ENCODE measurements at places on chromosomes 5 and 9. TPM values are rescaled to one million over a fixed set of nuclear protein-coding genes. Genes with fewer than 3 reads are reported as not detected.

DNA sequence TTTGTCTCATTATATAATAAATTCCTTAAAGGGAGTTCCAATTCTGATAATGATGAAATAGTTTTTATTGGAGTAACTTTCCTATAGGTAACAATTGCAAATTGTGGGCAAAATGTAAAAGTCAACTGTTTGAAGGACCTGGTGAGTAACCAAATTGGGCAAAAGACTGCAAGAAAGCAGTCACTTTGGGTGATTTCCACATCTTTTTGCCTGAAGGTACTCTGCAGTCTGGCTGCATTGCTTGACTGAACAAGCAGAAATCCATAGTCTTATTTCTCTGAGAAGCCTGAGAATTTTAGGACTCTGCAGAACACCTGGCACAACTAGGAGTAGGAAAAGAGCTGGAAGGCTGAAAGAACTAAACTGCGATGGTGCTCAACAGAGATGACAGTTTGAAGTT, 114.9 kb downstream of the HOMER1 start:
- no peak overlapping the region for H3K27ac ChIP-seq
- H3K36me3 ChIP-seq = peaks cover 5% of the 10 kb centered on the region
- H3K4me1 ChIP-seq = no peaks in the 10 kb centered on the region

The GM2A gene
- 21.1 TPM for total RNA-seq

GRCh38 chr9:134433909-134434882, 107.9 kb downstream of the RXRA start:
- no peak overlapping the region for H3K4me3 ChIP-seq
- H3K4me1 ChIP-seq = no peaks in the 10 kb centered on the region

The KCNV2 gene
- not detected for total RNA-seq

- peaks cover 4% of the 10 kb centered on the region for H3K27me3 ChIP-seq
- no peak for DNase-seq
- no peak overlapping the region for H3K4me3 ChIP-seq
- H3K27ac ChIP-seq = no peak overlapping the region
- no peaks in the 10 kb centered on the region for H3K36me3 ChIP-seq
- no peaks in the 10 kb centered on the region for H3K4me1 ChIP-seq
Measured at GRCh38 chr5:179267671-179268083, 77.6 kb downstream of the ADAMTS2 start.

GRCh38 chr9:114289571-114290481, 33.1 kb upstream of the ORM1 start:
- peaks cover 2% of the 10 kb centered on the region for H3K4me1 ChIP-seq
- peaks cover 2% of the 10 kb centered on the region for H3K27me3 ChIP-seq

The GRIA1 gene
- not detected for total RNA-seq

GRCh38 chr9:110140276-110140675, 67.7 kb downstream of the C9orf152 start:
- H3K27me3 ChIP-seq = no peaks in the 10 kb centered on the region
- no peak for DNase-seq
- peaks cover 24% of the 10 kb centered on the region for H3K4me1 ChIP-seq
- no peak overlapping the region for H3K4me3 ChIP-seq
- H3K36me3 ChIP-seq = peaks cover 13% of the 10 kb centered on the region

The TNPO1 gene
- 105 TPM for total RNA-seq

GRCh38 chr9:87641067-87641466, 84.9 kb upstream of the CTSL start:
- DNase-seq = no peak
- no peak overlapping the region for H3K4me3 ChIP-seq
- H3K36me3 ChIP-seq = no peaks in the 10 kb centered on the region
- peaks cover 3% of the 10 kb centered on the region for H3K4me1 ChIP-seq
- H3K27ac ChIP-seq = no peak overlapping the region
- H3K27me3 ChIP-seq = peaks cover 2% of the 10 kb centered on the region

- H3K4me3 ChIP-seq = no peak overlapping the region
- H3K4me1 ChIP-seq = peaks cover 4% of the 10 kb centered on the region
- H3K36me3 ChIP-seq = no peaks in the 10 kb centered on the region
- no peak overlapping the region for H3K27ac ChIP-seq
- H3K27me3 ChIP-seq = no peaks in the 10 kb centered on the region
Measured at GRCh38 chr5:178068293-178068692, 45.0 kb upstream of the N4BP3 start.
